Activated B cell treated with CpG ODN at 0.5 μM for 24 hours (primary cell): ENCODE measurements at places on chromosomes 11 and 22. TPM values are rescaled to one million over a fixed set of nuclear protein-coding genes. Genes with fewer than 3 reads are reported as not detected.

Gene TSGA10IP
- not detected in 2 replicates for total RNA-seq

Gene DRICH1
- total RNA-seq: 0.64 and 1.5 TPM in 2 replicates

Gene ZDHHC5
- 50.9 and 60.7 TPM in 2 replicates for total RNA-seq

Gene RGL4
- 0.42 and 0.81 TPM in 2 replicates for total RNA-seq

Gene NEU3
- 13.2 and 16.5 TPM in 2 replicates for total RNA-seq

GRCh38 chr11:36228689-36229088 is 60.5 kb downstream of the COMMD9 start:
- no peak for DNase-seq

DNA sequence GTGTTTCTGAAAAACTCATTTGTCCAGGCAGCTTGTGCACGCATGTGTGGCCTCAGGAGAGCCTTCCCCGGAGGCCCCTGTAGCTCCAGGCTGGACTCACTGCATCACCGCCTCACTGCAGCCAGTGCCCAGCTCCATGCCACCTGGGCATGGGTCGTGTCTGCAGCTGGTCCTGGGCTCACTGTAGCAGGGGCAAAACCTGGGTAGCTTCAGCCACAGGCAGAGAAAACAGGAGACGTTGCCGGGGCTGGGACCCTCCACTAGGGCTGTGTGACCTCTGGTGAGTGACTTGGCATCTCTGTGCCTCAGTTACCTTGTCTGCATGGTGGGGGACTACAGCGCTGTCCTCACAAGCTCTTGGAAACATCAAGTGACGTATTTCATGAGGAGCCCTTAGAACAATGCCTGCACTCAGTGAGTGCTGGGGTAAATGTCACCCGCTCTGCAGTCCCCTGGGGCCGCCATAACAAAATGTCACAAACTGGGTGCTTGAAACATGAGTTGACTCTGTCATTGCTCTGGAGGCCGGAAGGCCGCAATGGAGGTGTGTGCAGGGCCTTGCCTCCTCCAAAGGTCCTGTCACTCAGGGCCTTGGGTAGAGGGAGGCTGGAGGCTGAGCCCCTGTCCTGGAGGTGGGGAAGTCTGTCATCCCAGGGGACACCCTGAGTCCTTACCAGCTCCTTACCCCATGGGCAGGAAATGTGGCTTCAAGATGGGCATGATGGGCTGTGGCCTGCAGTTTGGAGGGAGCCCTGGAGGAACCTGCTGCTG is 488.7 kb downstream of the TBC1D22A start:
- DNase-seq: no peak

DNA sequence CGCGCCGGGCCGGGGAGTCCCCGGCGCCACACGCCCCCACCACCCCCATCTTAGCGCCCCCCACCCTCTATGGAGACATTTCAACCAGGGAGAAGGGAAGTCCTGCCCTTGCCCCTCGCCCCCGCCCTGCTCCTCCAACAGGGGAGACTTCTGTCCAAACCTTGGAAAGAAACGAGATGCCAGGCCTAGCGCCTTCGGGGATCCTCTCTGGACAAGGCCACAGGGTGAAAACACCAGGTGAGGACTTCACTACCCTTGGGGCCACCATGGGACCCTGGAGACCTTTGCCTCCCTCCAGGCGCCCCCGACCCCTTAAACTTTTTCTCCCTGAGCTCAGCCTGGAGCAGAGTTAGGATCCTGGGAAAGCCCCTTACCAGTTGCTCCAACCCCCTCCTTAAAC is 11.6 kb upstream of the NPAS4 start:
- DNase-seq: no peak

DNA sequence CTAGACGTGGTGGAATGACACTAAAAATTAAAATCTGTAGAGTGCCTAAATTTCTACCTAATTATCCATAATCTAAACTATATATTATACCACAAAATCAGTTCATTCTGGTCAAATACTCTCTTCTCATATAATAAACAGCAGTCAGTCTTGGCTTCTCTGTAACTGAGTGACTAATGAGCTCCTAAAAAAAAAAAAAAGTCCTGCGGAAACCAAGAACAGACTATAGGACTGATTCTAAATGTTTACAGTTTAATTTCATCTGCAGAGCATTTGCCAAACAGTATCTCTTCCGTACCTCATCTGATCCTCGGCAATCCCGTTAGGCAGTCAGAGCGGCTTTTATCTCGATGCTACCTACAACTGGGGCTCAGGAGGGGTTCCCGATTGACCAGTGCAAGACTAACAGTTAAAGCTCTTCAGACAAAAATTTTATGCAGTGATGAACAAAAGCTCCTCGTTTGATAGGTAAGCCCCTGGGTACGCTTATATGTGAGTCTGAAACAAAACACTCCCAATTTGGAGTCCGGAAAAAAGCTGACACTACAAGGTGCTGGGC is 686 bp downstream of the KIF18A start:
- DNase-seq: no peak

- DNase-seq: no peak
Measured at GRCh38 chr11:3783611-3784010, 13.7 kb downstream of the NUP98 start.

- no peak for DNase-seq
Measured at GRCh38 chr11:94125407-94126115, 3.1 kb upstream of the PANX1 start.

GRCh38 chr22:30226192-30226832 is 20.2 kb downstream of the LIF start:
- DNase-seq: no peak

- DNase-seq: no peak
Measured at GRCh38 chr11:5705688-5706087, 16.1 kb downstream of the TRIM22 start.

DNA sequence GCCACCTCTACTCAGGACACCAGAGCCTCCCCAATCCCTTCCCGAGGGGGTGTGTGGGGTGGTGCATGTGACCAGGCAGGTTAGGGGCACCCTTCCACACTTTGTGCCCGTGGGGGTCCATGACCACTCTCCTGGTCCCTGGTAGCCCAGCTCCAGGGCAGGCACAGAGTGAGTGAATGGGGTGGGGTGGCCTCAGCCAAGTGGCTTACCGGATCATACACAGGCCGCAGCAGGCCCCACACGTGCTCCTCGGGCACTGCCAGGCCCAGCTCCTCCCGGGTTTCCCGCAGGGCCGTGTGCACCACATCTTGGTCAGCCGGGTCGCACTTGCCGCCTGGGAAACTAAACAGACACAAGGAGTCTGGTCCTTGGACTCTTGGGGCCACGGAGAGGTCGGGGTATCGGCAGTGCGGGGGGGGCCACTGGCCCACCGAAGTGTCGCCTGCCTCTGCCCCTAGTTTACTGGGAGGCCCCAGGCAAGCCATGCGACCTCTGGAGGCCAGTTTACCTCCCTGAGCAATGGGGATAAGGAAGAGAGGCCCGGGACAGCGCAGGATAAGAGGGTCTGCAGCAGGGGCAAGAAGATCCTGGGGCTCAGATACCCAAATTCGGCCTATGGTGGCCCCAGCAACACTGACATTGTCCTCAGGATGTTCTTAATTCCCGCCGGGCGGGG is 889 bp downstream of the NUDT8 start:
- no peak for DNase-seq

DNA sequence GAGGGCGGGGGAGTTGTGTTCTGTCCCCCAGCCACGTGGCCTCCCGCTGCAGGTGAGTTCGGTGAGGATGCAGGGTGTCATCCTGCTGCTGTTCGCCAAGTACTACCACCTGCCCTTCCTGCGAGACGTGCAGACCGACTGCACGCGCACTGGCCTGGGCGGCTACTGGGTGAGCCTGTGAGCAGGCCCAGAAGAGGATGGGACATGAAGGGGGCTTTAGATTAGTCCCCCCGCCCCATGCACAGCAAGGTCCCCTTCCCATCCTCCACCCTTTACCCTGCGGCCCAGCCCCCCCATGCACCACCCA is 4.1 kb downstream of the INPP5J start:
- DNase-seq: no peak

DNA sequence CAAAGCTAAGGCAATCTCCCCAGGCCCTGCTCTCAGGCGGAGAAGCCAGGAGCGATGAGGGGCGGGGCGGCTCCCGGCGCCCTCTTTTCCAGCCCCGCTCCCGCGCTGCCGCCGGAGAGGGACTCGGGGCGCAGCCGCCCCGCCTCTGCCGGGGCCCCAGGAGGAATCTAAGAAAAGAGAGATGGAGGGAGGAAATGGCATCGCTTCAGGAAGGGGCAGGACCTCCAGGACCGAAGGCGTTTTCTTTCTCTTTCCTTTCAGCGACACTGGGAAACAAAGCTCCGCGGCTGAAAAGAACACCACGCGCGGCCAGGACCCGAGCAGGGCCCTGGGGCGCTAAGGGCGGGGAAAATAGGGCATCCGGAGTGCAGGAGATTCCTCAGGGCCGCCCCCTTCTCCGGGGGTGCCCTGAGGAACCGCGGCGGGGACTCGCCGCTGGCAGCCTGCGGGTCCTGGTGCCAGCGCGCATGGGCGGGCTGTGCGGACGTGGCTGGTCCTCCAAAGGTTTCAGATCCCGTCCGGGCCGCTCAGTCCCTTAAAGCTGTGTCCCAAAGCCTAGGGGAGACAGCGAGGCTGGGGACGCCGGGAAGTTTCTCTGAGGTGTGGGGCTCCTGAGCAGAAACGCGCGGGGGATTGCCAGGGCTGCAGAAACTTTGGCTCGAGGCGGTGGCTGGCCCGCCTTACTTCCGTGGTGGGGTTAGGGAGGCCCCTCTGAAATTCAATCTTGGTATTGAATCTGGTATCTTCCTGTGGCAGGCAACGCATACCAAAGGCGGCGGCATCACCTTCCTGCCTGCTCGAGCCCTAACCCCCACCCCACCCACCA is 2.8 kb upstream of the BSX start:
- DNase-seq: no peak

DNA sequence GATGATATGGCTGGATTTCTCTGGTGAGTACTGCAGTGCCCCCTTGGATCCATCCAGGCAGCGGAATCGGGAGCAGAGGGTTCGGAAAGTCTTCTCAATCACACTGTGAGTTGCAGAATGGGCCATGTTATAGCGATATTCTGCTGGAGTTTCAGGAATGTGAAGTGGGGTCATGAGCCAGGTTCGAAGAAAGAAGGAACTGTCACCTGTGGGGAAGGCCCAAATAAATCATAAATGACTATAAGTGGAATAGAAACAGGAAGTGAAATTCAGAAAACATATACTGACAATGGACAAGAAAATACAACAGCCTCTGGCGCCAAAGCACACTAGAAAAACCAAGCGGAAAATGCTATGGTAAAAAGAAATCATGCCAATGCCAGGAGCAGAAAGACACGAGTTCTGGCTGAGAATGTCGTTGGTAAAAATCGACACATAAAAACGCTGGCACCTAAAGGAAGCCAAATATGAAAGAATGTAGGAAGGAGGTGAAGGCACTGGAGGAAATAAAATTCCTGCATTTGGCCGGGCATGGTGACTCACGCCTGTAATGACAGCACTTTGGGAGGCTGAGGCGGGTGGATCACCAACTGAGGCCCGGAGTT is 10.0 kb upstream of the AMBRA1 start:
- DNase-seq: no peak

GRCh38 chr11:38809521-38809920 is 2211.5 kb upstream of the RAG2 start:
- no peak for DNase-seq

- no peak for DNase-seq
Measured at GRCh38 chr11:102664001-102664752, 39.0 kb upstream of the MMP20 start.

GRCh38 chr22:25840167-25840566 is 98.2 kb downstream of the MYO18B start:
- DNase-seq: no peak

DNA sequence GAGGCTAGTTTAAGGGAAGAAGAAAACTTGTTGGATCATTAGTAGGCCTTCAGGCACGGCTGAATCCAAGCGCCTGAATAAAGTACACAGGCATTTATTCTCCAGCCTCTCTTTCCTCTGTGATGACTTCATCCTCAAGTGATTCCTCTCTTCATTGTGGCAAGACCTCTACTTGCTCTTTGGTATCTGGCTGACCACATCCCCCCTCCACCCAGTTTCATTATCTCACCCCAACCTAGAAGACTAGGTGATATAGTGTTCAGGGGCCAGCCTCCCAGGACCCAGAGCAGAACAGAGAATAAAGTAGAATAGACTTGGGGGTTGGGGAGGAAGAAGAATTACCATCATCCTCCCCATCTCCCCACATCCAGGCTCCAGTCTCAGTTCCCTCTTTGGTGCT is 189.3 kb downstream of the MIAT start:
- DNase-seq: no peak

DNA sequence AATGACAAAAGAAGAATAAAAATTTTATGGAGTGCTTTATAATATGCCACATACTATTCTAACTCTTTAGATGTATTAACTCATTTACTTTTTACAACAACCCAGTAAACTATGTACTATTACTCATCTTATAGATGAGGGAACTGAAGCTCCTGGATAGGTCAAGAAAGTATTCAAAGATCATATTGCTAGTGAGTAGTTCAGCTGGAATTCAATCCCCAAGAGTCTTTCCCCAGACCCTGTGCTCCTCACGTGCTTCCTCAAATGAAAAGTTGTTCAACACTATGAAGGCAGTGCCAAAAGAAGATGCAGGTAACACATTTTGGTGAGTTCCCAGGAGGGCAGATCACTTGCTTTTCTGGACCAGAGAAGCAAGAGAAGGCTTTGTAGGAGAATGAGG is 46.8 kb downstream of the BTG4 start:
- no peak for DNase-seq

DNA sequence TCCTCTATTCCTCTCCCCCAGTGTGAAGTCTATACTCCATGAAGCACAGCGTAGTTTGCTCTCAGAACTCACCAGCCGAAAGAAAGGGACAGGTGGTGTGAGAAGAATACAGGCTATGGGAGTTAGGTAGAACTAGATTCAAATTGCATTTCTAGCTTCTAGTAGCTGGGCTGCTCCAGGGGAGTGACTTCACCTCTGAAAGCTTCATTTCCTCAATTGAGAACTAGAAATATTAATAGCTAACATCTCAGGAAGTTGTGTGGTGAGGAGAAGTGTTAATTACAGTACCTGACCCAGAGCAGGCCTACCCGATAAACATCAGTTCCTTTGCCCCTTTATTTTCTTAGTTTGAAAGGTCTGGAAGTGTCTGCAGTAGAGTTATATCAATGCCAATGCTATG is 484.7 kb upstream of the TENM4 start:
- no peak for DNase-seq

GRCh38 chr22:46381142-46381541 is 45.6 kb downstream of the TRMU start:
- DNase-seq: no peak

GRCh38 chr11:47340980-47341775 is 11.3 kb downstream of the MYBPC3 start:
- DNase-seq: no peak

DNA sequence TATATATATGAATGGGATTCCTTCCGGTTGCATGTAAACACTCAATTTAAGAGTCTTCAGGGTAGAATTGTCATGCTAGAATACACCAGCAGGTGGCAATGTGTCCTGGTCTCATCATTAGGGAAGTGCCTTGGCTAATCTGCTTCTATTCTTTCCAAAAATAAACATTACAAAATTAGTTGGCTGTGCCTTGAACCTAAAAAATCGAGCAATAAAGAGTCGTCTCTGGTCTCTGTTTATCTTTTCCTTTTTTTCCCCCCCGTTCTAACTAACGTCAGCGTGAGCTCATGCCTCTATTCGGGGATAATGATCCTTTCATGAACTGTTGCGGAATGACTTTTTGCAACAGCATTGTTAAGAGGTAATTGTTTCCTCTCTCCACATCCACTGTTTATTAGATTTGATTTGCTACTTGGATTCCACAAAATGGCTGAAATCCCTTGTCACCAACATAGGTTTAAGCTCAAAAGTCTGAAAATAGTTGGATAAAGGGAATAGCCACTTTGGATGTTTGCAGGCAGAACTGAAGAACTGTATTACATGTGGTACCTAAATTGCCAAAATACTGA is 1.2 kb upstream of the ARHGEF12 start:
- DNase-seq: no peak

GRCh38 chr22:20664594-20664959 is 109.3 kb upstream of the SERPIND1 start:
- no peak for DNase-seq
